ENCODE measurements at places on chromosomes 16 and 17. TPM values are rescaled to one million over a fixed set of nuclear protein-coding genes. Genes with fewer than 3 reads are reported as not detected.
A peak's percentile ranks its signal among the peaks of the same experiment; 100 is the strongest.

Gene EPN3
- total RNA-seq = under 0.01 TPM

Gene KIF18B
- 7.3 TPM for total RNA-seq

Gene SOST
- total RNA-seq = 0.05 TPM

- no peak for DNase-seq
Measured at GRCh38 chr17:43660816-43661493, 767 bp downstream of the MEOX1 start.

GRCh38 chr17:48732688-48733629 is 4.4 kb upstream of the HOXB13 start:
- DNase-seq = no peak

GRCh38 chr17:2058586-2059546 is 4.0 kb downstream of the HIC1 start:
- peak; percentile 48 for DNase-seq

DNA sequence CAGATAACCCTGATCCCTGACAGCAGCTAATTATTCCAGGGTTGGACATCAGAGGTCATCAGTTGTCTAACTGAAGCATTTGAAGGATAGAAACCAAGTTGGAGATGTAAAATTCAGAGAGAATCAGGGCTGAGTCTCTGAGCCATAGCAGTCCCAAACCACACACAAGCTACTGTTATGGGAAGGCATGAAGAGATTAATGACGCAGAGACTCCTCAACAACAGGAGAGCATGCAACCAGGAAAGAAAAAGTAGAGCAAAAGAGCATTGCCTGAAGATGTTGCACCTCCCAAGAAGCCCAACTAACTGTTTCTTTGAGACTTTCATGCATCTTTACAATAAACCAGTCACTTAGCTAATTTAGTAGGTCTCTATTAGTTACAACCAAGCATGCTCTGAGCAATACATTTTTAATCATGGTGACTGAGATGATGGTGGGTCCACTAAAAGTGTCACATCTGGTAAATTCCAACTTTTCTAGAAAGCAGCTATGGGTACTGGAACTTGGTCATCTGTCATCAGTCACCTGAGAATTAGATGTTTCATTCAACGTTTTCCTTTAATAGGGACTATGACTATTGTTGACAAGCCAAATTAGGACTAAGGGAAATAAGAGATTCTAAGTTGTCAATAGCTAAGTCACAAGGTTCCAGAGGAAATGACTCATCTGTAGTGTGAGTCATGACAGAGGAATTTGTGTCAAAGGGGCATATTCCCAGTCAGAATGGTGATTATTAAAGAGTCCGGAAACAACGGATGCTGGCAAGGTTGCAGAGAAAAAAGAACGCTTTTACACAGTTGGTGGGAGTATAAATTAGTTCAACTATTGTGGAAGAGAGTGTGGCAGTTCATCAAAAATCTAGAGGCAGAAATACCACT is 239.8 kb downstream of the CHD9NB start:
- DNase-seq = peak; percentile 70

GRCh38 chr17:79983456-79983855 is 52.2 kb downstream of the TBC1D16 start:
- DNase-seq = peak; percentile 54

GRCh38 chr16:75087375-75087979 is 29.1 kb downstream of the LDHD start:
- peak; percentile 98 for DNase-seq

- DNase-seq = no peak
Measured at GRCh38 chr16:13314633-13315032, 413.2 kb downstream of the SHISA9 start.

DNA sequence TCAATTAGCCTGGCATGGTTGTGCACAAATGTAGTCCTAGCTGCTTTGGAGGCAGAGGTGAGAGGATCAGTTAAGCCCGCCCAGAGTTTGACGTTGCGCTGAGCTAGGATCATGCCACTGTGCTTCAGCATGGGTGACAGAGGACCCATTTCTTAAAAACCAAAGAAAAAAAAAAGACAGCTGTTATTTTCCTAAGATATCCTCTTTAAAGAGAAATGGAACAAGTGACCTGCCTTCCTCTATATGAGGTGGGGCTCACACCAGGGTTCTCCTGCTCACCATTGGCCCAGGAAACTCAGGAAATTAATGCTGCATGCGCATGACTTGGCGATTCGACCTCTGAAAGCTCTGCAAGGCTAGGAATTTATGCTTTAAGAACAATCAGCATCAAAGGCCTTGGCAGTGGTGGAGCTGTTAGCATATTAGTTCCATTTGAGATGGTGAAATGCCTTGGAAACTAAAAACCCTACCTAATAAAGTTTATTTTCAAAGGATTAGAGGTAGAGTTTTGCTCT is 108.3 kb downstream of the RBFOX1 start:
- DNase-seq = no peak

DNA sequence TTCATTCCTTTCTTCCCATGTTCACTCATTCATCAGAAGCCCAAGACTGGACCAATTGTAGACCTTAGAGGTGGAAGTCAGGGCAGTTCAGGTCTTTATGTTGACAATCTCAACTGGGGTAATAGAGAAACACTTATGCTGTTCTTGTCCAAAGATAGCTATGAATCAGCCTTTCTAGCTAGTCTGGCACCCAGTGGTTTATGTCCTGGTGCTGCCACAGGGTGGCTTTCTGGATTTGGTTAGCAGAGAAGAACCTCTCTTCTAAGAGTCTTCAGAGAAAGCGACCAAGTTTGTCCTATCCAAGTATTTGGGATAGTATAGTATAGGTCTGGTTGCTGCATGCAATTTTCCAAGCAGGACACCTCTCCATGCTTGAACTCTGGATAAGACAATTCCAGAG is 83.3 kb downstream of the NOG start:
- DNase-seq = no peak

DNA sequence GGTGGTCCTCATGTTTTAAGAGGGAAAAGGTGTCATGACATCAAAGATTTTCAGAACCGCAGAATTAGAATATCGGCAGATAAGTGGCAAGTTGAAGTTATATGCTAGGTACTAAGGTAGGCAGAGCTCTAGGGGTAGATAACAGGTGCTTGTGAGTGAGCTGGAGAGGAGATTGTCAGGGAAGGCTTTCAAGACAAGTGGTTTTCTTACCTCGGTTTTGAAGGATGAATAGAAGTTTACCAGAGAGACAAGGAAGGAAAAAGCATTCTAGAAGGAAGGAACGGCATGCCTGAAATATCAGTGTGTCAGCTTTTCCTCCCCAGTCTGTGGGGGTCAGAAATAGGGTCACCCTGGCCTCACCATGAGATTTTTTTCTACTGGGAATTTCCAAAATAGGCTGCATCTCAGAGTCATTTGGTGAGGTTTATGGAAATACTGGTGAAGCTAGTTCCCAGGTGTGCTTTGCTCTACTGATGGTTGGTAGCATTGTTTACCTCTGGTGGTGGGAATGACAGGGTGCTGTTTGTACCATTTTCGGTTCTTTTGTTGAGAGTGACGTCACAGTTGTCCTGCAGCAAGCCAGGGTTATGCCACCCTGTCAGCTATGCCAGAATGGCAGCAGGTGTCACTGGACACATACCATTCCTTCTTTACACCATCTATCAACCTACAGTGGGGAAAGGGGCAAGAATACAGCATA is 112.5 kb downstream of the MSI2 start:
- no peak for DNase-seq

Data from dermis blood vessel endothelial cell (primary cell).